Ammon's horn (tissue), 1 donor: ENCODE measurements at places on chromosomes 6 and 20.

- DNase-seq = no peak
Measured at GRCh38 chr6:79718509-79719247, 87.5 kb downstream of the SH3BGRL2 start.

- DNase-seq = no peak
Measured at GRCh38 chr20:23358923-23359593, 2.9 kb upstream of the GZF1 start.

DNA sequence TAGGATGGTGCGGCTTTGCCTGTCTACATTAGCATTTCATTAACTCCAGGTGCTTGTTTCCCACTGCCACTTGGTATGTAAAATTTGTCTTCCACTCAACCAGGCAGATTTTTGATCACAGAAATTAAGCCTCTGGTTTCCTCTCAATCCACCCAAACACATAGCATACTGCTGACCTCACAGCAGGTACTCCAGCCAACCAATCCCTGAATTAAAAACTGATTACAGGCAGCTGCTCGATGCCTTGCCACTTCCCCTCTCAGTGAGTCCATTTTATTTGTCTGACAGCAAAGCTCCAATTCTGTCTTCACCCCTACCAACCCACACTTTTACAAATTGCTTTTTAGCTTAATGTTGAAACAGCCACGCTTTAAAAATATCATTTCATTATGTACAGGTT, 95.2 kb downstream of the PLCB1 start:
- no peak for DNase-seq

DNA sequence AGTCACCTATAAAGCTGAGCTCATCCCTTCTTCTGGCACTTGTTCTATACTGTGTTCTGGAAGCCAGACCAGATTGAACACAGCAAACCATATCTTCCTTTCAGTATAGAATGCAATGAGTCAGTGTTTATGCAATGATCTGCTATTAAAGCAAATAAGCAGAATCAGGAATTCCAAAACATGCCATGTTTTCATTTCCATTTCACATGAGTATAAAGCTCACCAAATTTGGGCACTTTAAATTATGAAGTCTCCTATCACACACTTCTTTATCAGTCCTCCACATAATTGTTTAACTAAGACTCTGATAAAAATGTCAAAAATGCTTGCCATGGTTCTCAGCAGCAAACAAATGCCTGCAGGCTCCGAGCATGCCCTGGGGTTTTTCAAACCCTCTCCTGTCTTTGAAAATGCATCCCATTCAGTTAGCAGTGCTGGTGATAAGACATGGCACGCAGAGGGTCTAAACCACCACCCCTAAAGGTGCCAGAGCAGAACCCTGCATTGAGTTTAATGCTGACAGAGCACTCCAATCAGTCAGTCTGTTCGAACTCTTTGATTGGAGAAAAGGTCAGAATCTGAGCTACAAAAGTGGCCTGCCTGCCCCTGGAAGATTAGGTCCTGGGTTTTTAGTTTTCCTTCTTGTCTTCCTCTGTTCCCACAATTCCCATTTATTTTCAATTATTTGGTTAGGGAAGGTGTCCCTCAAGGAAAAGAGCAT, 234.1 kb downstream of the GMPR start:
- no peak for DNase-seq

- no peak for DNase-seq
Measured at GRCh38 chr6:56961151-56961550, 6.2 kb downstream of the BEND6 start.

GRCh38 chr20:44467289-44467883, 8.3 kb upstream of the TTPAL start:
- DNase-seq = no peak

DNA sequence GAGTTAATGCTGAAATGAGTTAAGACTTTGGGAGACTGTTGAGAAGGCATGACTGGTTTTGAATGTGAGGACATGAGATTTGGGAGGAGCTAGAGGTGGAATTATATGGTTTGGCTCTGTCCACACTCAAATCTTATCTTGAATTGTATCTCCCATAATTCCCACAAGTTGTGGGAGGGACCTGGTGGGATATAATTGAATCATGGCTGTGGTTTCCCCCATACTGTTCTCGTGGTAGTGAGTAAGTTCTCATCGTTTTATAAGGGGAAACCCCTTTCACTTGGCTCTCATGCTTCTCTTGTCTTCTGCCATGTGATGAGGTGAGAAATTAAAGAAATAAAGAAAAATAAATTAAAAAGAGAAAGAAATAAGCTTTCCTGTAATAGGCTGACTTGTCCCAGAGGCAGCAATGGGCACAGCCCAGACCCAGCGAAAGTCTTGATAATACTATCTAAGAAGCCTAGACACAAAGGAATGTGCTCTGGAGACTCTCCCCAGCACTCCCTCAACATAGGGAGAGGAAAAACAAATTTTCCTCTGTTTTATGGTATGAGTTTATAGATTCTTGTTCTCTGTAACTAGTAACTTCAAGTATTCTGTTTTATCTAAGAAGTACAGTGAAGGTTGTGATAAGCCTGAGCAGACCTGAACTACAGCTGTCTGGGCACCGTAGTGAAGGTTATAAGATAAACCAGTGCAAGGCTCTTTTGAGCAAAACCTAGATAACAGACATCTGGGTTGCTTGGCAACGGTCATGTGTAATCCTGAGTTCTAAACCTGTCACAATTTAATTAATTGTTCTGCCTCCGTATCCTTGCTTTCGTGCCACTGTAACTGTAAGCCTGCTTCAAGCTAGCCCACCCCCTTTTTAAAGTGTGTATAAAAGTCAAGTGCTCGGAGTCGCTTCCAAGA, 88.9 kb upstream of the ECI2 start:
- peak; percentile 4 for DNase-seq

GRCh38 chr6:41443616-41444525, 102.3 kb upstream of the FOXP4 start:
- no peak for DNase-seq

DNA sequence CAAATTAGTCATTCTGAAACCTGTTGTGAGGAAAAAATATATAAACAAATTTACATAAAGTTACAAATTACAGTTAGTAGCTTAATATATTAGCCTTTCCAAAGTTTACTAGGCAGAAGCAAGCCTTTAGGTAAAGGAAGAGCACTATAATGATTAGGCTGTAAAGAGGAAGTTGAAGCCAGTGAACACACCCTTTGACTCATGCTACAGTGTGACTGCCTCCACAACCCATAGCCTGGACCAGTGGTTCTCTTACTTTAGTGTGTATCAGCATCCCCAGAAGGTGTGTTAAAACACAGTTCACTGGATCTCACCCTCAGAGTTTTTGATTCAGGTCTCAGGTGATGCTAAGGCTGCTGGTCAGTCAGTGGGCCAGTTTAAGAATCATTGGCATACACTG, 91.4 kb upstream of the DEFB112 start:
- DNase-seq = no peak

GRCh38 chr6:79813854-79814709, 133.3 kb downstream of the ELOVL4 start:
- peak; percentile 89 for DNase-seq

GRCh38 chr6:89564752-89565427, 73.7 kb downstream of the LYRM2 start:
- DNase-seq = no peak

GRCh38 chr20:237489-237888, 10.4 kb downstream of the DEFB129 start:
- DNase-seq = peak; percentile 74

- peak; percentile 74 for DNase-seq
Measured at GRCh38 chr6:165245287-165245686, 64.1 kb downstream of the C6orf118 start.

GRCh38 chr20:46483879-46484278, 29.5 kb downstream of the ZNF334 start:
- no peak for DNase-seq

DNA sequence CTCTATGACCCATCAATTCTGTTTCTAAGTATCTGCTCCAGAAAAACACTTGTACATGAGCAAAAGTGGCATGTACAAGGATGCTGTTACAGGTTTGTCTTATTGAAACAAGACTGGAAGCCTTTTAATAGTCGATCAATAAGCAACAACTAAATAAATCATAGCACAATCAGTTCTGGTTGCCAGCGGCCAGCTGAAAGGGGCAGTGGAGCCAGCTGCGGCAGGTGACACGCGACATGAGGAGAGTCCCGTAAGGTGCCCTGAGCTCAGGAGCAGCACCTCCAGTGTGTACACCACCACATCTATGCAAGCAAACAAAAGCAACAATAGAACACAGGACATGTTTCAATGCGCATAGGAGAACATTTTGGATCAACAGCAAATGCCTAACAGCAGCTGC, 20.7 kb upstream of the NNAT start:
- no peak for DNase-seq

DNA sequence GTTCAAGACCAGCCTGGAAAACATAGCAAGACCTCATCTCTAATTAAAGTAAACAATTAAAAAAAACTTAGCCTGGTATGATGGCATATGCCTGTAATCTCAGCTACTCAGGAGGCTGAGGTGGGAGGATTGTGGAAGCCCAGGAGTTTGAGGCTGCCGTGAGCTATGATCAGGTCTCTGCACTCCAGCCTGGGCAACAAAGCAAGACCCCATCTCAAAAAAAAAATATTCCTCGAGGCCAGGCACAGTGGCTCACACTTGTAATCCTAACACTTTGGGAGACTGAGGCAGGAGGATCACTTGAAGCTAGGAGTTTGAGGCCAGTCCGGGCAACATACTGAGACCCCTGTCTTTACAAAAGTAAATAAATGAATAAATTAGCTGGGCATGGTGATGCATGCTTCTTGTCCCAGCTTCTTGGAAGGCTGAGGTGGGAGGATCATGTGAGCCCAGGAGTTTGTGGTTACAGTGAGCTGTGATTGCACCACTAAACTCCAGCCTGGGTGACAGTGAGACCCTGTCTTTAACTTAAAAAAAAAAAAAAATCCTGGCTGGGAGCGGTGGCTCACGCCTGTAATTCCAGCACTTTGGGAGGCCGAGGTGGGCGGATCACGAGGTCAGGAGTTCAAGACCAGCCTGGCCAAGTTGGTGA, 9.3 kb upstream of the C2 start:
- no peak for DNase-seq

DNA sequence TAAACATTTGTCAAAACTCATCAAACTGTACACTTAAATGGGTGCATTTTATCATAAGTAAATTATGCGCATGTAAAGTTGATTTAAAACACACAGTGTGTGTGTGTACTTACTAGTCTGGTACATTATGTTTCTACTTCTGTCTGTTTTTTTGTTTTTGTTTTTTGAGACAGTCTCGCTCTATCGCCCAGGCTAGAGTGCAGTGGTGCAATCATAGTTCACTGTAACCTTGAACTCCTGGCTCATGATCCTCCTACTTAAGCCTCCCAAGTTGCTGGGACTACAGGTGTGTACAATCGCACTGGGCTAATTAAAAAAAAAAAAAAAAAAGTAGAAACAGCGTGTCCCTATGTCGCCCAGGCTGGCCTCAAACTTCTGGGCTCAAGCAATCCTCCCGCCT, 23.0 kb upstream of the FKBP5 start:
- DNase-seq = no peak

- DNase-seq = no peak
Measured at GRCh38 chr6:1435806-1436205, 46.4 kb downstream of the FOXF2 start.

- DNase-seq = no peak
Measured at GRCh38 chr20:2289475-2289874, 6.3 kb upstream of the TGM3 start.

- no peak for DNase-seq
Measured at GRCh38 chr6:7644417-7644816, 54.4 kb downstream of the SNRNP48 start.

DNA sequence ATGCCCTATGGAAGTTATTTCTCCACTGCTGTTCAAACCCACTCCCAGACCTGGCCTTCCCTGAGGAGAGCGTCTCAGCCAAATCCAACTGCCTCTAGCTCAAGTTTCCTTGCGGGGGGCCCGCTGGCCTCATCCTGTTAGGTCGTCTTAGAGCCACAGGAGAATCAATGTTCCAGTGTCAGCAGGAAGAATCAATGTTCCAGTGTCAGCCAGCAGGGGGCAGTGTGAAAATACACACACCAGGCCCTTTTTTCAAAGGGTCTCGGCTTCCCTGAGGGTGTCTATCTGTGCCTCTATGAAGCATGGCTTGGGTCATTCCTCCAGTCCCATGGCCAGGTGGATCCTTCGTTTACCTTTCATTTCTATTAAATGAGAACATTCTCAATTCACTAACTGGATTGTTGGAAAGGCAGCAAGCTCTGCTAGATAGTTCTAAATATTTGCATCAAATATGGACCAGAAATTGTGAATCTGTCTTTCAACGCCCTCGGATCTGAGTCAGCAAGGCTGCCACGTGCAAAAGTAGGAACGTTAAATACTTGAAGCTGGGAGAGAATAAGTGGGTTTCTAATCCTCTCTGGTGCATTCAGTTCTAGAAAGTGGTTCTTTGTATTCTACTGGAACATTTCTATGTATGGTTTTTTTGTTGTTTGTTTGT, 19.2 kb downstream of the PRND start:
- peak; percentile 47 for DNase-seq

DNA sequence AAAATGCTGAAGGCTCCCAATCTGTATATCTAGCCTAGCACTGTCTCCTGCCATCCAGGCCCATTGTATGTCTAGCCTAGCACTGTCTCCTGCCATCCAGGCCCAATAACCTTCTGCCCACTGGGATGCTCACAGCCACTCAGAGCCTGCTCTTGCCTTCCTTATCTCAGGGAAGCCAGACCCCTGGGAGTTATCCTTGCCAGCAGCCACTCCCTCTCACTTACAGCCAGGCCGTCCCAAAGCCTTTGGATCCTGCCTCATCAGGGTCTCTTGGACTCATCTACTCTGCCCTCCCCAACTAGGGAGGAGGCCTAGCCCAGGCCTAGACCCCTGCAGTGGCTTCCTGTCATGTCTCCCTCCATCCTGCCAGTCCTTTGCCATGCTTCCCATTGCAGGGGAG, 37.3 kb downstream of the KIF3B start:
- DNase-seq = no peak

GRCh38 chr6:142683714-142684141, 261.2 kb downstream of the HIVEP2 start:
- no peak for DNase-seq

DNA sequence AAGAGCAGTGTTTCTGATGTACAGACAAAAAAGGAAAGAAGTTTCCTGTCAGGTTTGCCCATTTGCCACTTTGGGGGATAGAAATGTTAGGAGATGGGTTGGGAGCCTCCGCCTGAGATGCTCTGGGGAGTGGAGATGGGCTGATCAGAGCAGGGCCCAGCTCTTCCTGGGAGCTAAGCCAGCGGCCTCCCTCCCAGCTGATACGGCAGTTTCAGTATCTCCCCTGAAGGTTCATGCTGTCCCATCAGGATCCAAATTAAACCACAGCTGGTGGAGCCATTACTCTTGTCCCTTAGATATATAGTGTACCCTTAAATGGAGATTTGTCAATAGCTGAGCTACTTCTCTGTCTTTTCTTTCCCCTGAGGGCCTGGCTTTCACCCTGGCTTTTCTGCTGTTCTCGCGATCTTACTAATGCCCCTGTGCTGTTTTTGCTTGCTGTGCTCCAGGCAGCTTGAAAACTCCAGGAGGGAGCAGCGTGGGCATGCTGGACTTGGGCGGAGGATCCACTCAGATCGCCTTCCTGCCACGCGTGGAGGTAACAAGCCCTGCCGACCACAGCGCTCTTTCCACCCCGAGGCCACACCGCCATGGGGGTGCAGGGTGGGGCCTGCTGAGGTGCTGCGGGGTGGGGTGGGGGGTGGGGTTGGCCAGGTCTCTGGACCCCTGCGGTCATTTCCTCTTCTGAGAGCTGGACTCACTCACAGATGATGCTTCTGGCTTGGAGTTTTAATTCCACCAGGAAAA, 20.9 kb downstream of the ENTPD6 start:
- DNase-seq = no peak
